Karpas-422 (cell line): ENCODE measurements at places on chromosomes 16 and 17.

DNA sequence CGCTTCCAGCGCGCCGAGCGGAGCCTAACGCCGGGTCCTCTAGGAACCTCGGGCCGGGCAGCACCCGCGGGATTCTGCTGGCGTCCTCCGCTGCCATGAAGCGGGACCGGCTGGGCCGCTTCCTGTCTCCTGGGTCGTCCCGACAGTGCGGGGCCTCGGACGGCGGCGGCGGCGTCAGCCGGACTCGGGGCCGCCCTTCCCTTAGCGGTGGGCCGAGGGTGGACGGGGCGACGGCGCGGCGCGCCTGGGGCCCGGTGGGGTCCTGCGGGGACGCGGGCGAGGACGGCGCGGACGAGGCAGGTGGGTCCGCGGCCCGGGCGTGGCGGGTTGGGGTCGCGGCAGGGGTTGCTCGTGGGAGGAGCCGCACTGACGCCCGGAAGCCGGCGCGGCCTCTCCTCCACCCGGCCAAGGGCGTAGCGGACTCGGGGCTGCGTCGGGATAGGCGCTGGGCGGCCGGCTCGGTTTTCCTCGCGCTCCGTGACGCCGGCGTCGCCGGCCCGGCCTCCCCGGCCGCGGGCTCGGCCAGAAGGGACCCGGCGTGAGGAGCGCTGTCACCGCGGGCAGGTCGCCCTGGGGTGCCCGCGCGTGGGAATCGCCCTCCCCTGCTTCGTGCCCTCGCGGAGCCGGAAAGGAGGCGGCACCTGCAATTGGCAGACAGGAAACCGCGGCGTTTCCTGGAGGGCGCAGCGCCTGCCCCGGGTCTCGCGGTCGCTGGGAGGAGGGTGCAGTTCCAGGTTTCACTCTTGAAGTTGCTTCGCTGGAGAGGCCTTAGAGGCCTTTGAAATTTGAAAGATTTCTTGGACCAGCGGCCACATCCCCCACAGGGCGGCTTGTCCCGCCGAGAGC, 432 bp downstream of the ZNF276 start:
- DNase-seq, result peak; percentile 90
- peak overlapping the region; percentile 87 for H3K4me3 ChIP-seq
- H3K36me3 ChIP-seq, result no peaks in the 10 kb centered on the region; the same call in 1 of the 2 replicates
- no peaks in the 10 kb centered on the region for H3K27me3 ChIP-seq
- H3K27ac ChIP-seq, result peak overlapping the region; percentile 79

DNA sequence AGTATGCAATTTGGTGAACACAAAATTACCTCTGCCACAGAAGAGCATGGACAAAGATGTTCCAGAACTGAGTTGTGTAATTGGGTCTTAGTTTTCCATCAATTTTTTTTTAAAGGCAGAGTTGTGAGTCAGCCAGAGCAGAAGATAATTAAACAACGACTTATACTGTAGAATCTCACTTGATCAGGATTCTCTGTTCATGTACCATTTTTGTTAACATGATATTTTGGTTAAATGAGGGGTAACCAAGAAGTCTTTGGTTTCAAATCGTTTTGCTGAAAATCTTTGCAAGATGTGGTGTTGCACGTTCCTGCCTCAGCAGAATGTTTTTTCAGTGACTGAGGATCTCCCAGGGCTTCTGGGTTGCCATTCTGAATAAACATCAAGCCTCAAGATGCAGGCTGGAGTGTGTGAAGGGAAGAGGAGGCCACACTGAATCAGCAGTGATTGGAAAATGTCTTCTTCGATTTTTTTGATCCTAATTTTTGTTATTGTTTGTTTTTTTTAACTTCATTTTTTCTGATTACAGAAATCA, 232.6 kb upstream of the IRX3 start:
- no peak overlapping the region for H3K27ac ChIP-seq
- H3K27me3 ChIP-seq, result no peaks in the 10 kb centered on the region
- H3K36me3 ChIP-seq, result no peaks in the 10 kb centered on the region
- no peak overlapping the region for H3K4me3 ChIP-seq
- DNase-seq, result no peak

GRCh38 chr17:42308446-42308845, 20.1 kb downstream of the STAT5A start:
- H3K4me1 ChIP-seq, result peaks cover 54% of the 10 kb centered on the region
- DNase-seq, result no peak
- H3K27ac ChIP-seq, result no peak overlapping the region
- H3K36me3 ChIP-seq, result peaks cover 5% of the 10 kb centered on the region; the same call in 1 of the 2 replicates

DNA sequence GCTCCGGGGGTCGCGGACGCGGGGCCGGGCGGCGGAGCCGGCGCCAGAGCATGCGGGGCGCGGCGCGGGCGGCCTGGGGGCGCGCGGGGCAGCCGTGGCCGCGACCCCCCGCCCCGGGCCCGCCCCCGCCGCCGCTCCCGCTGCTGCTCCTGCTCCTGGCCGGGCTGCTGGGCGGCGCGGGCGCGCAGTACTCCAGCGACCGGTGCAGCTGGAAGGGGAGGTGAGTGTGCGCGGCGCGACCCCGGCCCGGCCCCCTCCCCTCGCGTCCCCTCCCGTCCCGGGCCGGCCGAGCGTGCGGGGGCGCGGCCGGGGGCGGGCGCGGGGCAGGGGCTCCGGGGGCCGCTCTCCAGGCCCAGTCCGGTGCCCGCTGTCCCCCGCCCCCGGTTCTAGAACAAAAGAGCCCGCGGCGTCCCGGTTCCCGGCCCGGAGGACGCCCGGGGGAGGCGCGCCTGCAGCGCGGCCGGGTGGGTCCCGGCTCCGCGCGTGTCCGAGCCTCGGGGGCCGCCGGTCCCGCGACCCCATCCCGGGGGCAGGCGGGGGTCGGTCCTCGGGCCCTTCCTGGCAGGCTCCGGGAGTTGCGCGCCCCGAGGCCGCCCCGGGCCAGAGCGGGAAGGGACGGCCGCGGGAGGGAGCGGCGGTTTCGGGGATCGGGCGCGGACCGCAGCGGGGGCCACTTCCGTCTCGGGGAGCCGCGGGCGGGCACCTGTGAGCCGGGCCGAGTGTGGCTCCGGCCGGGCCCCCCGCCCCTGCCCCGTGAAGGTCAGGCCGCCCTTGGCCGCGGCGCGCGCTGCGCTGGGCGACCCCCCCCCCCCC, 563 bp downstream of the METRNL start:
- peaks cover 14% of the 10 kb centered on the region for H3K4me1 ChIP-seq
- H3K27me3 ChIP-seq, result no peaks in the 10 kb centered on the region
- DNase-seq, result no peak
- no peaks in the 10 kb centered on the region for H3K36me3 ChIP-seq
- peak overlapping the region; percentile 57; the same call in 1 of the 2 replicates for H3K4me3 ChIP-seq
- H3K27ac ChIP-seq, result no peak overlapping the region

GRCh38 chr17:39937447-39937846, 9.9 kb downstream of the LRRC3C start:
- H3K36me3 ChIP-seq, result no peaks in the 10 kb centered on the region
- no peaks in the 10 kb centered on the region for H3K27me3 ChIP-seq
